Activated B cell treated with CpG ODN at 0.5 μM for 24 hours (primary cell): ENCODE measurements at places on chromosomes 3 and 15.

DNA sequence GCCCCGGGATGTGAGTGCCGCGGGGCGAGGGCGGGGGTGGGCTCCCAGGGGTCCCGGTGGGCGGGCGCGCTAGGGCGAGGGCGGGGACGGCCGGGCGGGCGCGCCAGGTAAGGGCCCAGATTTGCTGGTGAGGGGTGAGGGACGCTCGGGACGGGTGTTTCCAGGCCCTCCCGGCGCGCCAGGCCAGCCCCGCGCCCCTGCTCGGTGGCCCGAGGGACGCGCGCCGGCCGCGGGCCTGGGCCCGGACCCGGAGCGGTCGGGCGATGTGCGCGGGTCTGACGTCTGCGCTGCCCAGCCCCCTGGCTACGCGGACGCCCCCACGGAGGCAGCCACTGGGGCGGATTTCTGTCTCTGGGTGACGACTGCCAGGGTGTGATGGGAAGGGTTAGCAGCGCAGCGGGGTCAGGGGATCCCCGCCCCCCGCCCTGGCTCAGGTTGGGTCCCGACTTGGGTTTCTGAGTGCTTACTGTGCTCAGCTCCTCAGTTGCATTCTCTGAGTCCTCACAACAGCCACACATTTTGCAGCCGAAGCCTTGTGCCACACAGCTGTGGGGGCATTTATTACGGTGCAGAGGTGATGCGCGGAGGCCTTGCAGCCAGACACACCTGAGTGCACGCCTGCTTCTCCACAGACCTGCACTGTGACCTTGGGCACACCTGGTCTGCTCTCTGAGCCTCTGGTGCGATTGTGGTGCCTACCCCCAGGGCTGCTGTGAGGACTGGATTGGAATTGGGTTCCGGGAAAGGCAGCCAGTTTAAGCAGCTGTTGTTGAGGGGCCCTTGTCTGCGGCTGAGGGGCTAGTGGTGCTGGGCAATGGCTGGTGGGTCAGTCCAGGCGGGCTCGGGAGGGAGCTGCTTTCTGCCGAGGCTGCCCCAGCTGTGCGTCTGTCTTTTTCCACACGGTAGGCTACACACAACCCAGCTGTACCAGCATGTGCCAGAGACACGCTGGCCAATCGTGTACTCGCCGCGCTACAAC lies 523 bp downstream of the HDAC11 start:
- no peaks in the 10 kb centered on the region for H3K27me3 ChIP-seq
- H3K36me3 ChIP-seq = peaks cover 2% of the 10 kb centered on the region
- H3K4me1 ChIP-seq = peaks cover 2% of the 10 kb centered on the region

- no peaks in the 10 kb centered on the region for H3K36me3 ChIP-seq
- H3K4me1 ChIP-seq = no peaks in the 10 kb centered on the region
- peaks cover 70% of the 10 kb centered on the region for H3K27me3 ChIP-seq
- no peak overlapping the region for H3K4me3 ChIP-seq
Observed at GRCh38 chr3:147418808-147419701, 9.9 kb downstream of the ZIC1 start.

DNA sequence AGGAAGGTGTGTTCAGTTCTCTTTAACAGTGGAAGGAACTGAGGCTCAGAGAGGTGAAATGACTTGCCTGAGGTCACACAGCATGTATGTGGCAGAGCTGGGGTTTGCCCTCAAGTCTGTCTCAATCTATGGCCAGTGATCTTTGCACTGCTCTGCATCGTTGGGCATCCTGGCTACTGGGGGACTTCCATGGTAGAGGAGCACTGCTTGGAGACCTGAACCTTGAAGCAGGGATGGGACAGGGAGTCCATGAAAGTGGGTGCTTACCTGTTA lies 2.0 kb downstream of the CORO2B start:
- no peaks in the 10 kb centered on the region for H3K36me3 ChIP-seq
- peaks cover 36% of the 10 kb centered on the region for H3K4me1 ChIP-seq
- no peak for DNase-seq
- H3K4me3 ChIP-seq = no peak overlapping the region
- peaks cover 10% of the 10 kb centered on the region for H3K27me3 ChIP-seq

DNA sequence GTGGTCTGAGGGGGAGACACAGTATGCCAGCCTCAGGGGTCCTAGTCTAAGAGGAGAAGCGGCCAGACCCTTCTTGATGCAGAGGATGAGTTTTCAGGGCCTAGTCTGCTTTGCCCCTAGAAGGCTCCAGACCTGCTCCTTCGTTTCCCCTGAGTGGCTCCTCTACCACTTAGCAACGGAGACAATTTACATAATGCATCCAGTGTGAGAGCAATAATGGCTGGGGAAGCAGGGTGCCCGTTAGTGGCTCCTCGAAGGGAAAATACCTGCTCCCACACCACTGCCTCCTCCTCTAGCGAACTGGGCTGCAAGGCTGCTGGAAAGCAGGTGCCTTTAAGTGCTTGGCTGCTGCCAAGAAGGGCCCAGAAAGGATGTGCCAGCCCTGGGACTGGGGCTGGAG lies 38.9 kb downstream of the CACNA2D2 start:
- H3K27ac ChIP-seq = no peak overlapping the region
- no peak for DNase-seq
- H3K27me3 ChIP-seq = peaks cover 3% of the 10 kb centered on the region
- H3K4me3 ChIP-seq = no peak overlapping the region

GRCh38 chr3:32017286-32017685 lies 35.7 kb downstream of the ZNF860 start:
- peak overlapping the region; percentile 50 for H3K27ac ChIP-seq
- H3K4me3 ChIP-seq = no peak overlapping the region
- H3K27me3 ChIP-seq = no peaks in the 10 kb centered on the region

GRCh38 chr15:47504624-47505256 lies 212.6 kb upstream of the SEMA6D start:
- DNase-seq = no peak
- H3K27me3 ChIP-seq = no peaks in the 10 kb centered on the region
- H3K4me3 ChIP-seq = no peak overlapping the region
- peaks cover 9% of the 10 kb centered on the region for H3K4me1 ChIP-seq
- H3K27ac ChIP-seq = no peak overlapping the region

DNA sequence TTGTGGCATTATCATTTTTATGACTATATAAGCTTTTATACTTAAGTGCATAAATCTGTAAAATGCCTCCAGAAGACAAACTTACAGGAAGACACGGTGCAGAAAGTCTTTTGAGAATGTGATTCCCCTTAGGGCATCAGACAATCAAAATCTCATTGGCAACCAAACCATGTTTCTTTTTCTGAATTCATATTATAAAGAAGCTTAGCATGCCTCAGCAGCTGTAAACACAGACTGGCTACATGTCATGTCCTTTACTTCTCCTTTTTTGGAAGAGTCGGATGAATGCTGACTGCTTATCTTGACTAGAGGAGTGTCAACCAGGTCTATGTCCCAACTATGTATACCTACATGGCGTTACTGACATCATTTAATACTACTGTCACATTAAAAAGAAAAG lies 150.1 kb downstream of the PLD1 start:
- no peaks in the 10 kb centered on the region for H3K36me3 ChIP-seq
- peaks cover 1% of the 10 kb centered on the region for H3K27me3 ChIP-seq
- H3K4me1 ChIP-seq = no peaks in the 10 kb centered on the region
- no peak overlapping the region for H3K27ac ChIP-seq

DNA sequence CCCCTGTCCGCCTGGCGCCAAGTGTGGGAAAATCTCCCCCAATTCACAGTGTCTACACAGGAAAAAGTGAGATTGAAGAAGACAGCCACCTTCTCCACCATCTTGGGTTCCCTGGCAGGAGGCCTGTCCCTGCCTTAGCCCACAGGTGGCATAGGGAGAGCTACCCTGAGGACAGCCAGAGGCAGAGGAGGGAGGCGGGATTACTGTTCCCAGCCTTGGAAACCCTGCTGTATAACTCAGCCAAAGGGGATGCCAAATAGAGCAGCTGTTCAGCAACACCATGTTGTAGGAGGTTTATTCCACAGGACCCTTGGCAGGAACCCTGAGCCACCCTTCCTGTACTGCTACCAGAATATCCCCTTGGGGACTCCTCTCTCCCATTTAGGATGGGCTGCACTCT lies 54.8 kb downstream of the PAK2 start:
- peaks cover 52% of the 10 kb centered on the region for H3K36me3 ChIP-seq
- H3K27me3 ChIP-seq = no peaks in the 10 kb centered on the region
- DNase-seq = no peak
- H3K4me1 ChIP-seq = peaks cover 6% of the 10 kb centered on the region
- no peak overlapping the region for H3K4me3 ChIP-seq

DNA sequence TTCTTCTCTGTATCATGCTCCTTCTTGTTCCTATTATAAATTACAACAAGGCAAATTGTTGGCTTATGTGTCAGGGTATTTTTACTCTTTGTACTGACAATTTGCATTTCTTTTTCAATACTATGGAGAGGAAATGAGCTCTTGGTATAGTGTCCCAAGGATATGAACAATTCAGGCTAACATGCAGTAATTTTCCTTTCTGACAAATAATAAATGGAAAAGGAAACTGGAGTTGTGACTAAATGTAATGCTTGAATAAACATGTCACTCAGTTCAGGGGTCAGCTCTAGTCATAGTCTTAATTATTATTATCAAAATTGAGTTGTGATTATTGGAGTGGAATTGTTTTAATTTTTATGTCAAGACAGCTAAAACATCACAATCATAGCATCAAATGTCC lies 256.0 kb upstream of the ZPLD1 start:
- H3K4me3 ChIP-seq = no peak overlapping the region
- H3K4me1 ChIP-seq = peaks cover 6% of the 10 kb centered on the region
- no peaks in the 10 kb centered on the region for H3K27me3 ChIP-seq
- DNase-seq = no peak

DNA sequence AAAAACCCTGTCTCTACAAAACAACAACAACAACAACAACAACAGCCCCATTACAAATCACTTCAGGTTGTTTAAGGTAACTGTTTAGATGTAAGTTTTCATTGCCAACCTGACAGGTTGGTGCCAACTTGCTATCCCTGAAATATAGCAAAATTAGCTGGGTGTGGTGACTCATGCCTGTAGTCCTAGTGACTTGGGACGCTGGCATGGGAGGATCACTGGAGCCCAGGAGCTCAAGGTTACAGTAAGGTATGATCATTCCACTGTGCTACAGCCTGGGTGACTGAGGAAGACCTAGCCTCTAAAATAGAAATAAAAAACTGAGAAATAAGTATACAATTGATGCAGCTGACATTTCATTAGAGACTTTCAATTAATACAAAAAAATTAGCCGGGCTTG lies 36.0 kb upstream of the CDAN1 start:
- no peak overlapping the region for H3K4me3 ChIP-seq
- no peak for DNase-seq
- no peaks in the 10 kb centered on the region for H3K4me1 ChIP-seq
- H3K36me3 ChIP-seq = peaks cover 58% of the 10 kb centered on the region

DNA sequence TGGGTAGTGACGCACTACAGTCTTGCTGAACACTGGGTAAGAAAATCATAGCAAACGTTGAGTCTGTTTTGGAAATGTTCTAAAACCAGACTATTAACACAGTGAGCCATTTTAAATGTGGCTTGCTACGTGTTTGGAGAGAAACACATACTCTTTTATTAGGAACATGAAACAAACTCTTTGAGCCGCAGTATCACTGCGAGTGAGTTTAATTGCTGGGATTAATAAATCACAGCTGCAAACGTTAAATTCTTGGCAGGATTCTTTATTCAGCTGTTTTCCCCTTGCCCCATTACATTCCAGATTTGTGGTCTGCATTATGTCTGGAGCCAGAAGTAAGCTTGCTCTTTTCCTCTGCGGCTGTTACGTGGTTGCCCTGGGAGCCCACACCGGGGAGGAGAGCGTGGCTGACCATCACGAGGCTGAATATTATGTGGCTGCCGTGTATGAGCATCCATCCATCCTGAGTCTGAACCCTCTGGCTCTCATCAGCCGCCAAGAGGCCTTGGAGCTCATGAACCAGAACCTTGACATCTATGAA lies 33.6 kb downstream of the BTD start:
- no peak overlapping the region for H3K27ac ChIP-seq
- no peak for DNase-seq
- H3K27me3 ChIP-seq = no peaks in the 10 kb centered on the region
- peaks cover 41% of the 10 kb centered on the region for H3K4me1 ChIP-seq
- H3K4me3 ChIP-seq = no peak overlapping the region

DNA sequence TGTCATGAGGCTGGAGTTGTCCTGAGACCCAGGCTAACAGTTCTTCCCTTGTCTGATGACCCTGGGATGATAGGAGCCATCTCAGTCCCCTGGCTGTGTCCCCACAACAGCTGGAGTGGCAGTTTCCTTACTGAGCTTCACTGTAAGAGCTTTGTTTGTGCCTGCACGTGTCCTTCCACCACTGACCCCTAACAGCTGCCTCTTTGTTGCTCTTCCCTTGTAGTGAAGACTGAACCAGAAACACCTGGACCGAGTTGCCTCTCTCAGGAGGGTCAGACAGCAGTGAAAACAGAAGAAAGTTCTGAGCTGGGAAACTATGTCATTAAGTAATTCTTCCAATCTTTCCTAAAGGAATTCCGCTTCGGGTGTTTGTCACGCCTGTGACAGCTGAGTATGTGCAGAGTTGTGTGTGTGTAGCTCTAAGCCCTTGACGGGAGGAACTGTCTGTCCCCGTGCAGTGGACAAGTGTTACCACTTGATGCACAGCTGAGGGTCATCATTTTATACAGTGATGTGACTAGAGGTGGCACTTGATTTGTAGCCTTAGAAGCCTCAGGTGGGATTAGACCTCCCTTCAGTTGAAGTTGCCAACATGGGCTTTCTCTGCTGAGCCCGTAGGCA lies 25.0 kb downstream of the MAP6D1 start:
- H3K4me3 ChIP-seq = no peak overlapping the region
- no peaks in the 10 kb centered on the region for H3K27me3 ChIP-seq
- H3K27ac ChIP-seq = no peak overlapping the region
- peaks cover 66% of the 10 kb centered on the region for H3K36me3 ChIP-seq
- DNase-seq = no peak

- DNase-seq = no peak
- H3K27ac ChIP-seq = no peak overlapping the region
- peaks cover 7% of the 10 kb centered on the region for H3K27me3 ChIP-seq
- no peak overlapping the region for H3K4me3 ChIP-seq
- H3K4me1 ChIP-seq = no peaks in the 10 kb centered on the region
Observed at GRCh38 chr3:190696777-190697501, 165.6 kb downstream of the GMNC start.

- H3K27ac ChIP-seq = no peak overlapping the region
- no peak for DNase-seq
- H3K36me3 ChIP-seq = peaks cover 37% of the 10 kb centered on the region
- H3K4me3 ChIP-seq = no peak overlapping the region
- H3K4me1 ChIP-seq = peaks cover 22% of the 10 kb centered on the region
- no peaks in the 10 kb centered on the region for H3K27me3 ChIP-seq
Observed at GRCh38 chr15:67564021-67564967, 21.8 kb downstream of the MAP2K5 start.

DNA sequence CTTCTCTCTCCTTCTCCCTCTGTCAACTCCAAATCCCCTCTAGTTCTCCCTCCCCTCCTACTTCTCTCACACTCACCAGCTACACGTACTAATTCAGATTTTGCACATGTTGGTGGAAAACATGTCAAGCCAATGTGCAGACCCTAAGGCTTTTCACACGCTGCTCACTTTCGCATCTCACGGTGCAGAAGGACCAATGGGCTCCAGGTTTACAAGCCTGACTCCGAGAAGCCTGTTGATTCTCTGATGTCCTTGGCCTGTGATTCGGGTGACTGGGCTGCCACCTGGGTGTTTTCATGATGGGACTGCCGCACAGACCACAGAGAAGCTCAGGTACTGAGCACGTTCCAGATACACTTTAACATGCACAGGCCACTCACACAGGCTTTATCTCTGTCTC lies 3.7 kb downstream of the FOXL2NB start:
- no peak for DNase-seq
- peaks cover 24% of the 10 kb centered on the region for H3K4me1 ChIP-seq
- H3K27me3 ChIP-seq = peaks cover 68% of the 10 kb centered on the region
